ENCODE measurements at places on chromosomes 3 and 15. TPM values are rescaled to one million over a fixed set of nuclear protein-coding genes. Genes with fewer than 3 reads are reported as not detected.
A peak's percentile ranks its signal among the peaks of the same experiment; 100 is the strongest.

VWA5B2 gene
- total RNA-seq, result 0.05 TPM

CIP2A gene
- total RNA-seq, result 35.1 TPM

CLDN18 gene
- not detected for total RNA-seq

DNA sequence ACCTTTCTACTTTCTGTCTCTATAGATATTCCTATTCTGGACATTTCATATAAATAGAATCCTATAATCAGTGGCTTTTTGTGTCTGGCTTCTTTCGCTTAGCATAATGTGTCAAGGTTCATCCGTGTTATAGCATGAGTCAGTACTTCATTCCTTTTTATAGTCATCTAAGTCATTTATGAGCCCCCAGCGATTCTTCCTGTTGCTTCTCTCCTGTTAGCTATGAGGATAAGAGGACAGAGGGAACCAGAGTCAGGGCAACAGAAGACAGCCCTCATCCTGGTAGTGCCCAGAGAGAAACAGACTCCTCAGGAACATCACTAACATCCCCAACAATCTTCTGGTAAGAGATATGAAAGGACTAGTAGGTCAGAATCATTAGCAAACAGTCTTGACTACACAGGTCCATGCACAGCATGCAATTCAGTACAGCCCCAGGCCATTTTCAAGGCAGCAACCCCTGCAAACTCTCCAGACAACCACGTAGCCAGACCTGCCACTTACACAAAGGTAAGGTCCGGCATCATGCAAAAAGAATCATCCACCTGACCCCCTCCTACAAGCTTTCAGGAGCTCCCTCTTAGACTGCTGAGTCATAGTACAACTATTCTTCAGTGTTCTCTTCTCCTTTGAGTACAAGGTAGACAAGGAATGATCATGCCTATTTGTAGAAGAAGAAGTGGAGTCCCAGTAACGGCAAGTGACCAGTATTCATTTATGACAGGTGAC is 91.5 kb downstream of the MYLK start:
- DNase-seq, result no peak

DNA sequence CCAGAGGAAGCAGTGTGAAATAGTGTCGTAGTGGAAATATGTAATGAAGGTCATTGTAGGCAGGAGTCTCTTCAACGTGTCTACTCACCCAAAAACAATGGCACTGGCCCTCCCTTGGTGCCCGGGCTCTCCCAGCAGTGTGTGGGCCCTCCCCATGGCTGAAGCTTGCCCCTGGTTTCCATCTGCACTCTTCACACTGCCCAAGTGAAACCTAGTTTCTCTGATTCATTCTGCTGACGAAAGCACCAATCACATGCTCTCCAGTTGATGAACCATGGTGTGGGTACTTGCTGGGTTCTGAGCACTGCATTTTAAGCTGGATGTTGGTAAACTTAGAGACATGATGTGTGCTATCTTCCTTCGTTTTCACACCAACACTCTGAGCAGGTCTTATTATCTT is 61.0 kb upstream of the AGBL1 start:
- no peak for DNase-seq

GRCh38 chr15:81152339-81152738 is 18.3 kb downstream of the CFAP161 start:
- no peak for DNase-seq

DNA sequence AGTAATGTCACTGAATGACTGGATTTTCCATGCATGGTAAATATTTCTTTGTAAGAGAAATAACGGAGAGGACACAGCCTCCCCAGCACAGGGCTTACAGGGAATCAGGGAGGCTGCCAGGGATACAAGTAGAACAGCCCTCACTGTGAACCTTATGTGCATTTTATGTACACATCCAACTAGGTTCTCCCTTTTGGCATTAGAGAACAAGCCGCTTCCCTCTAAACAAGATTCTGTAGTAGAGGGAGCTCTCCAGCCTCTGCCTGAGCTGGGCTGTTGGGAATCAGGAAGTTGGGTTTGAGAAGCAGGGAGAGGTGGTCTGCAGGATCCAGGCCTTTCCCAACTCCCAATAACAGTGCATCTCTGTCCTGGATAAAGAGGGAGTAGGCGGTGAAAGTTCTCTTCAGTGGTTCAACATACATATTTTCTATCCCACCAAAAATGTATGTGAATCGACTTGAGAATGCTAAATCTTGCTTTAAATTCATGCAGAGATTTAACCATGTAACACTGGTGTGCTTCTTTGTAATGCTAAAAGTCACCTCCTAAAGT is 83.7 kb downstream of the ARNT2 start:
- no peak for DNase-seq

- no peak for DNase-seq
Observed at GRCh38 chr3:186589856-186590579, 19.5 kb downstream of the DNAJB11 start.

- no peak for DNase-seq
Observed at GRCh38 chr3:82240322-82240721, 478.9 kb upstream of the GBE1 start.

- peak; percentile 55 for DNase-seq
Observed at GRCh38 chr15:43792761-43793476, 799 bp downstream of the SERF2 start.

DNA sequence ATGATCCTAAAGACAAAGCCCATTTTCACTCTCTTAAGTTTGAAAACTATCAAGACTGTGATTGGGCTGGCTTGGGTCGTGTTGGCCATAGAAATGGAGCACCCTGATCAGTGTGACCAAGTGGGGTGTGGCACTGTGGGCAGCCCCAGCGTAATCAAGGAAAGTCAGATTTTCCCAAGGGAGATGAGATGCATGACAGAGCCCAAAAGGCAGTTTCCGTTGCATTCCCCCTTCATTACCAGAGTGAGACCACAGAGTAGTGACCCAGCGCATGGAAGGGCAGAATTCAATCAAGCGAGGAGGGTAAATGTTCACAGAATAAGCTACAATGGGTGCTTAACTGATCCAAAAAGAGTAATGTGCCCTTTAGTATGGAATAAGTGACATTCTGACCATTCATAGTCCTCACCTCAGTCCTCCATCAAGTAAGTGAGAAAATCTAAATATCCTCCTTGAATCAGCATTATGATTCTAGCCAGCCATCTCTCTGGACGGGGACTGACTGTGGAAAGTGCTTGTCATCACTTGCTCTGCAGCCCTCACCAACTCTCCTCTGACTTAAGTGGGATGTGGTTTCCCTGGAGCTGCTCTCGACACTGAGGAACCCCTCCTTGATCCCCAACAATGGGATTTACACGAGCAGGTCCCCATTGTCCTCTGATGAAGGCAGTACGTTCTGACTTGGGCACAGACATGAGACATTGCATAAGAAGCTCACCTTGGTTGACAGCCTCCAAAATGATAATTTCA is 430.5 kb downstream of the OCA2 start:
- no peak for DNase-seq

Data from dermis blood vessel endothelial cell (primary cell).